ENCODE measurements at places on chromosomes 13 and 19. TPM values are rescaled to one million over a fixed set of nuclear protein-coding genes. Genes with fewer than 3 reads are reported as not detected.
A peak's percentile ranks its signal among the peaks of the same experiment; 100 is the strongest.

DNA sequence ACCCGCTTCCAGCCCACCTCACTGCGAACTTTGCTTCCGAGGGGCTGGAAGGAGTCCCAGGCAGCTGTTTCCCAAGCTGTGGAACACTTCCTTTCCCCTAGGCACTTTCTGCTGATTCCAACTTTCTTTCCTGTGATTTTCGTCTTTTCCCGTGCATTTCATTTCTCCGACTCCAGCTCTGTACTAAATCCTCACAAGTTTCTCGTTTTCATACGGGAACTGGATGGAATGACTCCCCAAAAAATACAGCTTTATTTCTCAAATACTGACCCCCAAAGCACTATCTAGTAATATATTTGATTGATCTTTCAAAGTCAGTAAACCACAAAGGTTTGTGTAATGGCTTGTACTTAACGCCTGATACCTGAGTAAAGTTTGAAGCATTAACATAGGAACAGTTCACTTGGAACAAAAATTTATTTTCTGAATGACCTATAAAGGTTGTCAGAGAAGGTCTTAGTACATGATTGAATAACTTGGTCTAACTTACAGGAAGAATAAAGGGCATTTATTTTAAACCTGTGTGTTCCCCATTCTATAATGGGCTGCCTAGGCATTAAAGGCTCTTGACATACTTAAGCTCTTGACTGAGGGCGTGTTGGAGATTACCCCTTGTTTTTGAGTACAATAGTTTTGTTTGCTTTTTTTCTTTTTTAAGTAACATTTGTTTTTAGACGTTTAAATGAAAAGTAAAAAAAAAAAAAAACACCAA is 1.3 kb upstream of the PCDH9 start:
- DNase-seq: no peak

The ZNF865 gene
- 16.9 TPM for total RNA-seq

DNA sequence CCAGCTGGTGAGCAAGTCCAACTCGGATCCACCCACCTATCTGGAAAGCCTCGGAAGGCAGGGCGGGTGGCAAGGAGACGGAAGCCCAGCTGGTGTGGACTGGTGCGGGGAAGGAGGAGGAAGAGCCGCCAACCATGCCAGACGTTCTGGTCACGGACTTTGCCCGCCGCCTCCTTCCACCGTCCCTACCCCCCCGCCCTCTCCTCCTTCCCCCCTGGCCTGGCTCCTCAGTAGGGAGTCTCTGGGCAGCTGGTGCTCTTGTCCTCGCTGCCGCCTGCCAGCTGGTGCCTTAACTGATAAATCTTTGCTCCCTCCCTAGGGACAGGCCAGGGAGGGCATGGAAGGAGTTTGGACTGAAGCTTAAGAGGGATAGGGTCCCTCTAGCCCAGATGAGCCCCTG is 4.8 kb downstream of the SYNGR4 start:
- DNase-seq: no peak

DNA sequence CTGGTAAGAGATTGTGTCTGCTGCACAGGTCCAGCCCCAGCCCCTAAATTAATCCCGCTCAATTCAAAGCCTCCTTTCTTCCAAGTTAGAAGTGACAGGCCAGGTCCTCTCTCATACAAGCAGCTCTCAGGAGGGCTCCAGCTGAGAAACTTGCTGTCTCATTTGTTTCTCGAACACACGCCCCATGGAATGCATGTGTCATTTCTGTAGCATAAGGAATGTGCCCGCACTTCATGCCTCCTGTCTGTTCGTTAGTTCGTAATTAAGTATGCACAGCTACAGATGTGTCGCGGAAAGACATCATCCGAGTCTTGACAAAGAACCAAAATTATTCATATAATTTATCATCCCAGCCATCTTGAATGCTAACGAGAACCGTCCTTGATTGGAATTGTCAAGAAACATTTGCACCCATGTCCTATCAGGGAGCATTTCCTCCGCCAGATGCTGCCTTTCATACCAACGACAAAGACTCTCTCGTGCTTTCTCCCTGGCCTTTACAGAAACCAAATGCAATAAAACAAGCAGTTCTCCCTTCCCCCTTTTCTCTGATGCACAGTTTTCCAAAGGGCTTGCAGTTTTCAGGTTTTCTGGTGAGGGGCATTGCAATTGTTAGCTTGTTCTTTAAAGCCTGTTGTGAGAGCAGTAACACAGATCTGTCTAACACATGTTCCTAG is 133.5 kb downstream of the UQCRFS1 start:
- DNase-seq: no peak

GRCh38 chr19:44282846-44283245 is 22.0 kb downstream of the ZNF235 start:
- no peak for DNase-seq

The C19orf53 gene
- total RNA-seq: 86.6 TPM

The TGDS gene
- 7.2 TPM for total RNA-seq

The CALR3 gene
- not detected for total RNA-seq

DNA sequence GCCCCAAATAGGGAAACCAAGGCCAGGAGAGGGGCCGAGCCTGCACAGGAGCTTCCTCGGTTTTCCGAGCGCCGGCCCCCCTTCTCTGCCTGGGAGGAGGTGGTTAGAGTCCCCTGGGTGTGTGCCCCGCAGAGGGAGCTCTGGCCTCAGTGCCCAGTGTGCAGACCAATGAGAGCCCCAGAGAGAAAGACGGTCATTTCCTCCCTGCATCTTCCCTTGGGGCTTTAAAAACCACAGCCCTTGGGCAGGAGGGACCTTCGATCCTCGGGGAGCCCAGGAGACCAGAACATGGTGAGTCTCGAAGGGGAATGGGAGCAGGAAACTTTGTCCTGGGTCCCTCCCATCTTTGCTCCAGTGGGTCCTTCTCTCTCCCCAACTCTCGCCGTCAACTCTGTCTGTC is at the start of gene C5AR1:
TSS of gene C5AR1 (plus strand) at position 254 of the 400 bp plus-strand sequence. CDS start at position 289, 35 bp downstream.
- no peak for DNase-seq

The ELSPBP1 gene
- not detected for total RNA-seq

GRCh38 chr13:99354371-99354951 is 47.3 kb upstream of the GPR183 start:
- DNase-seq: no peak

The NUMBL gene
- total RNA-seq: 63.2 TPM

DNA sequence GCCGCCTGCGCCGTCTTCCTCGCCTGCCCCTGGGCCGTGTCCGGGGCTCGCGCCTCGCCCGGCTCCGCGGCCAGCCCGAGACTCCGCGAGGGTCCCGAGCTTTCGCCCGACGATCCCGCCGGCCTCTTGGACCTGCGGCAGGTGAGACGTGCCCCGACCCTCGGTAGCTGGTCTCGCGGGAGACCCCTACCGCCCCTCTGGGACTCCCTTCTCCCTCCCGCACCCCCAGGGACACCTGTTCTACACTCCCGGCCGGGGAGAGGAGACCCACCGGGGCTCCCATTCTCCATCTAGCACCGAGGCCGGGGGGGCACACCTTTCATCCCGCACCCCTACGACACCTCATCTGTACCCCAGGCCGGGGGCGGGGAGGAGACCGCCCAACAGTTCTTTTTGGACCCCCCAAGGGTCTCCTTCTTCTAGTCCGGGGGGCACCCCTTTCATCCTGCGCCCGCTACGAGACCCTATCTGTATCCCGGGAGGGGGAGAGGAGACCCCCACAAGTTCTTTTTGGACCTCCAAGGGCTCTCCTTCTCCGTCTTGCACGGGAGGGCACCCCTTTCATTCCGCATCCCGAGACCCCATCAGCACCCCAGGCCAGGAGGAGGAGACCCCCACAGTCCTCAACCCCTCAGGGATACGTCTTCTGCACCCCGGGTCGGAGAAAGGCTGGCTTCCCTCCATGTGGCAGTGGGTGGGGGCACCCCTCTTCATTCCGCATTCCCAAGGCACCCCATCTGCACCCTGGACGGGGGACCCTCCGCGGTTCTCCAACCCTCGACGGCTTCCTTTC is 533 bp downstream of the TNFSF9 start:
- no peak for DNase-seq

The ZNF667 gene
- not detected for total RNA-seq

- no peak for DNase-seq
These were observed 562.8 kb downstream of the SLITRK6 start for GRCh38 chr13:85236413-85236812.

The TSPAN16 gene
- not detected for total RNA-seq

The GDF15 gene
- total RNA-seq: 41.9 TPM

DNA sequence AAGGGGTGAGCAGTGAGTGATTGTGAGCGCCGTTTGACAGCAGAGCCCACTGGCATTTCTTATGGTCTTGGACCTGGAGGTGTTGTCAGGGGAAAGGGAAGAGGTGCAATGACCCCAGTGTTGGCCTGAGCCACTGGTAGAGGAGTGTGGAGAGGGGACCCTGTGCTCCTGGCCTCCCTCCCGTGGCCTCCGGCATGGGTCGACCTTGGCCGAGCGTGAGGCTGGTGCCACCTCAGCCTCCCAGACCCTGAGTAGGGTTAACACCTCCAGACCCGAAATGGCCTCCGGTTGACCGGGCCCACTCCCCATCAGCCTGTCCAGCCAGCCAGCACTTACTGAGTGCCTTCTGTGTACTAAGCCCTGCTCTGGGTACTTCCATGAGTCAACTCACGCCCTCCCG is 6.5 kb downstream of the TRAPPC5 start:
- no peak for DNase-seq

- DNase-seq: no peak
These were observed 29.8 kb upstream of the SIAH3 start for GRCh38 chr13:45881353-45881752.

GRCh38 chr13:110549795-110550160 is 11.7 kb downstream of the RAB20 start:
- DNase-seq: no peak

The CLEC17A gene
- total RNA-seq: not detected

- DNase-seq: no peak
These were observed 717.4 kb upstream of the SPRY2 start for GRCh38 chr13:81058211-81058915.

- no peak for DNase-seq
These were observed 248.3 kb downstream of the DCLK1 start for GRCh38 chr13:35882722-35883497.

The MCEMP1 gene
- total RNA-seq: not detected

GRCh38 chr13:91133941-91134802 is 213.3 kb upstream of the MIR17HG start:
- no peak for DNase-seq

DNA sequence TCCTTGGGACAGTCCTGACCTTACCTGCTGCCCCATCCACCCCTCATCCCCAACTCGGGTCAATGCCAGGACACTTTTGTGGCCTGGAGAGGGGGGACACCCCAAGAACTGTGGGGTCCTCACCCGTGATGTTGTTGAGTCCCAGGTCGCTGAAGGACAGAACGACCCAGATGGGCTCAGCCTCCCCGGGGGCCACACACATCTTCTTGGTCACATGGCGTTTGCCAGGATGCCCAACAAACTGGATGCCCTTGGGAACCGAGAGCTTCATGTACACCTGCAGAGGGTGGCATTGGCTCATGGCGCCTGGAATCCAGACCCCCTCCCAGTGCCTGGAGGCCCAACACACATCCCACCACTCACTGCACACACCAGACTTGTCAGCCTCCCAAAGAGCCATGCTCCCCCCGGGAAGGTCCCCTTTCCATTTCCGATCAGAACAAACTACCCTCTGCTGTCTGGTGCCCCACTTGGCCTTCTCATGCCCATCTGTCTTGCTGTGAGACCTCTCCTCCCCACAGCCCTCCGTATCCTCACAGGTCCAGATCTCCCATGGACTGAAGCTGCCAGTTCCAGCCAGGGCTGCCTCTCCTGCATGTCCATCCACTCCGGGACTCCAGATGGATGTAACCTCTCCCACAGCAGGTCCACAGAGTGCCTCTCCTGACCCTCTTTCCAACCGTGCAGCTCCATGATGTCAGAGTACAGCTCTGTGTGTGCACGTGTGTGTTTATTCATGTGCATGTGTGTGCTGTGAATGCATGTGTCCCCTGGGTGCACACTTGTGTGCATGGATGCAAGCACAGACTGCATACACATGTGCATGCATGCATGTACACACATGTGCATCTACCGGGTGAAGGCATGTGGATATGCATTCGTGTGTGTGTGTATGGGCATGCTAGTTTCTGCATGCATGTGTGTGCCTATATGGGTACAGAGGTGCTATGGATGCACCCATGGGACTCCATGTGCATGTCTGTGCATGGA is 58.4 kb downstream of the F2RL3 start:
- DNase-seq: peak; percentile 70

The CNMD gene
- not detected for total RNA-seq

GRCh38 chr13:112062571-112063570 is 4.1 kb upstream of the SOX1 start:
- DNase-seq: no peak
